Activated CD8-positive, alpha-beta T cell treated with anti-CD3 and anti-CD28 coated beads for 36 hours (primary cell): ENCODE measurements at places on chromosomes 2 and 18. TPM values are rescaled to one million over a fixed set of nuclear protein-coding genes. Genes with fewer than 3 reads are reported as not detected.

DNA sequence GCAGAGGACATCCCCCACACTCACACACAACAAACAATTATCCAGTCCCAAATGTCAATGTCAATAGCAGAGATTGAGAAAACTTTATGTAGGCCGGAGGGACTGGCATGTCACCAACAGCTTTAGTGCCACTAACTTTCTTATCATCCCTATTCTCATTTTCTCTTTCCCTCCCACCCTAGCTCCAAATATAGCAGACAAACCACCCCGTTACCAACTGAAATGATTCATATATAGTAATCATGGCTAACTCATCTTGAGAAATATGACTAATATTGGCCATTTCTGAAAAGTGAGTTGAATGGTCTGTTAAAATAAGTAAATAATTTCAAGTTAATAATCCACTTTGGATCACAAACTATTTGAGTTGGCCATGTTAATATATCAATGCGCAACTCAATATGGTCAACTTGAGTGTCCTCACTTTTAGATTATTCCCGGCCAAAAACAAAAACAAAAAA, 242.1 kb upstream of the RND3 start:
- no peak for DNase-seq

DNA sequence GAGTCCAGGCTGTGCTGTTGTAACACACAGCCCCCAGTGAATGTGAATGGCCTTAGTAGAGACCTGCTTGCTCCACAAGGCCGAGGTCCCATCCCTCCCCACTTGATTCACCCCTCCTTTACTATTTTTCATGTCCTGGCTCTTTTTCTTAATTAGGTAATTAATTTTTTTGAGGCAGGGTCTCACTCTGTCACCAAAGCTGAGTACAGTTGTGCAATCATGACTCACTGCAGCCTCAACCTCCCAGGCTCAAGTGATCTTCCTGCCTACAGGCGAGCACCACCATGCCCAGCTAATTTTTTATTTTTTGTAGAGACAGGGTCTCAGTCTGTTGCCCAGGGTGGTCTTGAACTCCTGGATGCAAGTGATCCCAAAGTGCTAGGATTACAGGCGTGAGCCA, 19.3 kb downstream of the FBLN7 start:
- DNase-seq, result no peak

Gene CDK5R2
- total RNA-seq, result not detected

DNA sequence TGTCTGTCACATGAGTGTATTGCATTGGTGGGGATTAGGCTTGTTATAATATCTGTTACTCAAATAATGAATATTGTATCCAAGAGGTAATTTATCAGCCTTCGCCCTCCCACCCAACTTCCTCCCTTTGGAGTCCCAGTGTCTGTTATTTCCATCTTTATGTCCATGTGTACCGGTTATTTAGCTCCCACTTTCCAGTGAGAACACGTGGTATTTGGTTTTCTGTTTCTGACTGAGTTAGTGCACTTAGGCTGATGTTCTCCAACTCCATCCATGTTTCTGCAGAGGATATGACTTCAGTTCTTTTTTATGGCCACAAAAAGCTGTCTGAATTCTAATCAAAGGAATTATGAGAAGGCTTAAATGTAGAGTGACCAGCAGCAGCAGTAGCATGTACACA, 104.0 kb upstream of the ARHGAP28 start:
- no peak for DNase-seq

- DNase-seq, result no peak
These were observed 14.4 kb upstream of the MRPL19 start for GRCh38 chr2:75632091-75632701.

DNA sequence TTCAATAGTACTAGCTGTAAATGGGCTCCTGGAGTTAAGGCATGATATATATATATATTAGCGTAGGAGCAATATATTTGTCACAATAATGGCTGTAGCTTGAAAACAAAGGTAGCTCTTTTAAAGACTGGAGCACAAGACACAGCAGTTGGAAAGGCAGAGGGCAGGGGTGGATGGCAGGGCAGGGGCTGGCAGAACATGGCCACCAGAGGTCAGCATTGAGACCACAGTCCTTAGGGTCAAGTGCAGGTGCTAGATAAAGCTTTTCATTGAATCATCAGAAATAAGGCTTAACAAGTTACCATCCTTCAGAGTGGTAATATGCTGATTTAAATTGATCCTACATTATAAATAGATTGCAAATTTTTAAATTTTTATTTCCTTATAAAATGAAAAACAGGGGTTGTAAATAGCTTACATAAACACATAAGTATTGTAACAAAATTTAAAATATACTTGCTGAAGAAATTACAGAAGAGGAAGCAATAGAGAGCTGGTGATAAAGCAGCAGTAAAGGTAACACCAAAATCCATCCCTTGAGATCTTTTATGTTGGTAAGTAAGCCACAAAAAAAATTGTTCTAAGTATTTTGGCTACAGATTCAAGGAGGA, 161.2 kb upstream of the PIEZO2 start:
- DNase-seq, result peak; percentile 51

DNA sequence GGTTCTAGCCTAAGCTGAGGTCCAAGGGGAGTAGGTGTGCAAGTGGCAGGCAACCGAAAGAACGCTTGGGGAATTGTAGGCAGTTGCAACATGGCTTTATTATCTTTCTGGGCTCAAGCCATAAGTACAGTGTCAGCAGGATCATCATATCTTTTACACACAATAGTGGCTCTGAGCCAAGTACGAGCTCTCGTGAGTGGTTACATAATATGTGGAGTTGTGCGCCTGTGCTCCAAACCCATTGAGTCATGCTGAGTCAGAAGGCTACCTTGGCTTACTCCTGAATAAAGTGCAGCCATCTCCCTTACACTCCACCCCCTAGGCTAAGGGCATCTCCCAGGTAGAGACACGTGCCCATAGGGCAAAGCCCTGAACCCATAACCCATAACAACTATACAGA, 233.9 kb downstream of the SATB2 start:
- DNase-seq, result no peak

GRCh38 chr2:26574900-26575560, 66.1 kb downstream of the CIB4 start:
- DNase-seq, result no peak

DNA sequence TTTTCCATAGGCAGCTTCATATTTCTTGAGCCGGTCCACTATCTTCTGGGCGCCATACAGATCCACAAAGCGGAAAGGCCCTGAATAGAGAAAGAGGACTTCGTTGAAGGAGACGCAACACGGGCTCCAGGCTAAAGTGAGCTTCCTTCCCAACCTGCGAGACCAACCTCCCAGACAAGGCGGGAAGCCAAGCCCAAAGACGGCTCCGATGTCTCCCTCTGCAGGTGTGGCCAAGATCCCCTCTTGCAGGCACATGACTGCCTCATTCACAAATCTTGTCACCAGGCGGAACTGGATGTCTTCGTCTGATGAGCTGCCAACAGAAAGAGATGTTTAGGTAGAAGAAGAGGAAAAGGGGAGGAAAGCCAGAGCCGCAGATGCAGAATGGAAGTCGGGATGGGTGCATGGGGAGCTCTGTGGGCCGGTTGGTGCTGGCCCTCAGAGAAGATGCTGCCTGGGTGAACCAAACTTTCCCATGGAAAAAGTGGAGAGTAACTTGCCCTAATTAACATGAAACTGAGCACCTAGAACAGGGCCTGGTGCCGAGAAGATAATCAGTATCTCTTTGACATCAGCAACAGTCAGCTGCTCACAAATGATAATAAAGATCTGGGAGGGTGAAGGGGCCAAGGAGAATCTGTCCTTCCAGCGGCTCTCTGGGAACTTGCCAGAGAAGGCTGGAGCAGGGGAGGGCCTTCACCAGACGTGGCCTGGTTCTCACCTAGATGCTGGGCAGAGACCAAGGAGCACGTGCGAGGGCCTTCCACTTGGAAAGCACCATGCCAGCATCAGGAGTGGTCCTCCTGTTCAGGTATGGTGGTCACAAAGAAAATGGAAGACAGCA, 18.6 kb downstream of the GAREM2 start:
- no peak for DNase-seq

Gene DOK6
- not detected for total RNA-seq

- DNase-seq, result no peak
These were observed 56.8 kb upstream of the SPAG16 start for GRCh38 chr2:213227458-213227857.

Gene FAM117B
- total RNA-seq, result 19.4 TPM

GRCh38 chr2:58794103-58794502, 553.0 kb upstream of the FANCL start:
- no peak for DNase-seq

Gene SKOR2
- not detected for total RNA-seq

DNA sequence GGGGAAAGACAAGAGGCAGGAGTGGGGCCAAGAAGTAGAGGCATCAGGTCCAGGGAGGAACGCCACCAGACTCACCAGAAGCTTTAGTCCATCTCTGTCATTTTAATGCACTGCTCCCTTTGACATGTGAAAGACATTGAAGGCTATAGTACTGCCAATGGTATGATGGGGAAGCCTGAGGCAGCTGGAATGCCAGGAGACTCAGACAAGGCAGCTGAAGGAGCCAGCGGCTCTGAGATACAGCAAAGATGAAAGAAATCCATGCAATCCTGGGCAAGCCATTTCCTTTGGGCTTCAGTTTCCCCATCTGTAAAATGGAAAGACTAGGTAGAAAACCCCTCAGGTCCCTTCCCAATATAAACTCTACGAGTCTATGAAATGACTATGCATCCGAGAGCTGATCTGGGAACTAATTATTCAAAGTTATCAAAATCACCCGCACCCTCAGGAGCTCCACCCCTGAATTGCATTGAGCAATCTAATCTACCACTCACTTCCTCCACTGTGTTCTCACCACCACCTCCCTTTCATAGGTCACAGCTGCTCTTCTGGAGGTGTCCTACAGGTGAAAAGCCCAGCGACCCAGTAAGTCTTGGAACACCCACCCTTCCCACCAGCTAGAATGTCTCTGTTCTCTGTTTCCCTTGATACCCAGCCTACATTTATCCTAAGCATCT, 3.1 kb downstream of the CXCR2 start:
- no peak for DNase-seq

GRCh38 chr2:101692041-101692440, 5.5 kb upstream of the MAP4K4 start:
- no peak for DNase-seq

Gene B3GNT7
- not detected for total RNA-seq

DNA sequence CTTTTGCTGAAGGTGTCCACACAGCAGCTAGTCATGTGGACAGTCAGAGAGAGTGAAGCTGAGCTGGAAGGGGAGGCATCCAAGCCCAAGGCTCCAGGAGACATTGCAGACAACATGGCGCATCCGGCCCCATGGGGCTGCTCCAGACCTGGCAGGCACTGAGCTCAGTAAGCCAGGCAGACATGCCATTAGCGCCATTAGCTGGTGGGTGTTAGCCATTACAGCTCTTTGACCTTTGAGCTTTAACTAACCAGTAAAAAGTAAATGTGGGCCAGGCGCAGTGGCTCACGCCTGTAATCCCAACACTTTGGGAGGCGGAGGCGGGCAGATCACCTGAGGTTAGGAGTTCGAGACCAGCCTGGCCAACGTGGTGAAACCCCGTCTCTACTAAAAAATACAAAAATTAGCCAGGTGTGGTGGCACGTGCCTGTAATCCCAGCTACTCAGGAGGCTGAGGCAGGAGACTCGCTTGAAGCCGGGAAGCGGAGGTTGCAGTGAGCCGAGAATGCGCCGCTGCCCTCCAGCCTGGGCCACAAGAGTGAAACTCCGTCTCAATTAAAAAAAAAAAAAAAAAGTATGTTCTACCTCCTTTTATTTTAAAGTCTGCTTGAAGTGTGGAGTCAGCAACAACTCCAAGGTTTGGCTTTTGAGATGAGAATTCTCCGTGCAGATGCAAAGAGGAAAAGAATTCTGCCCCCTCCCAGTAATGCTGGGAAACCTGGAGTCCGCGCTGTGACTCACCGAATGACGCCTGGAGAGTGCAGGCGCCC, 69.4 kb downstream of the TWSG1 start:
- DNase-seq, result peak; percentile 25

DNA sequence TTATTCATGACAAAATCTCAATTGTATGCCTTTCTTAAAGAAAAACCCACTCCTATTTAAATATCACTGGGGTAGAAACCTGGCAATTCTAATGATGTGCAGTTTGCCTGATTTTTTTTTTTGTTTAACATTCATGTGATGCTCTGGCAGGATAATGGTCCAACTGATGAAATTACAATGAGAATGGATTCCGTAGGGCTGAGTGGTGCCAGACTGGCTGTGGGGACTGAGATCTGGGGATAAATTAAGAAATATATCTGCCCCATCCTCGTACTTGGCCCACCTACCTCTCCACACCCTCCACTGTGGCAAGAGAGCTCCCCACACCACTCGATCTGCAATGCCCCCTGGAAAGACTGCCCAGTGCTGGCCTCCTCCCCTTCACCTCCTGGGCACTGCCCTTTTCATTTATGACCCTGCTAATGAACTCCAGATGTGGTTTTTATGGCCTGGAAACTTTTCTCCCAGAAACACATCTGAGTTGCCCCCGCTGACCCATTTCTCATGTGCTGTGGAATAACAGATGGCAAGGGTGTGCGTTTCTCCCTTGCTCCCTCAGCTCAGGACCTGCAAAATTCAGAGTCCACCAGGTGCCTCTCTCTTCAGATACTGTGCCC, 33.0 kb upstream of the RPL37A start:
- no peak for DNase-seq

DNA sequence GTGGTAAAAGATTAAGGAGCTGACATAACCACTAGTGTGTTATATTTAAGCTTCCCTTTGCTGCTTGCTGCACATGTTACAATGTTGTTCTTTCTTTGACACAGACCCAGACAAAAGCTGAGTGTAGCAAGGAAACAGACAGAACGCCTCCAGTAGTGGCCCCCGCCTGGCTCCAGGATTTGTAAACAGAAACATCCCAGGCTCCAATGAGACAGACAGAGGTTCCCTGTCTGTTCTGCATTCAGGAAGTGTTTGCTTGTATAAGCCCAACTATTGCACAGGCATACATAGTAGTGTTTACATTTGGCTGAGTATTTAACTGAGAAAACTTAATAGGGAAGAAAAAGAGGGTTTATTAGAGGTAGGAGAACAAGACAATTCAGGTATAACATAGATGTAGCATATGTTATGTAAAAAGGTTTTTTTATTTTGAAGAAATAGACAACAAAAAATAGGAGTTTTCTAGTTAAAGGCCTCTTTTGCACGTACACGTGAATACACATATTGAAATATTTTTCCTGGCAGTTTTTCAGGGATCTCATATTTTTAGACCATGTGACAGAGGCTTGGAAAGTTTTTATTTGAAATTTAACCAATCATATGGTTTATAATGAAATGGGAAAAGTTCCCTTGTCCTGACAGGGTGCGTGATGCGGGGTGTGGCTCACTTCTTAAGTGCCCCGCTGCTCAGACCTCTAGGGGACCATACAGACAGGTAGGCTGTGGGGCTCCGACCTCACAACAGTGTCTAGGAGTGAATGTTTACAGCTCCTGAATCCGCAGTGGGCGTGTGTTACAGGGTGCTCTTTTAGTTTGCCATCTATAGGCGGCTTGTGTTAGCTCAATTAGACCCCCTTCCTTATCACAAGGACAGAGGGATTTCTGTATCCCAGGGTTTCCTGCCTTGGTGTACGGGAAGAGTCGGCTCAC, 118.4 kb downstream of the BMPR2 start:
- no peak for DNase-seq

Gene CXCR4
- total RNA-seq, result 97.0 TPM

- DNase-seq, result no peak
These were observed 20.3 kb downstream of the RASGRP3 start for GRCh38 chr2:33496726-33497125.
